Effector memory CD8-positive, alpha-beta T cell (primary cell): ENCODE measurements at places on chromosomes 5 and 9.

- no peak for DNase-seq
Measured at GRCh38 chr5:127550652-127551409, 33.4 kb downstream of the PRRC1 start.

GRCh38 chr5:176985516-176985915, 21.1 kb downstream of the UIMC1 start:
- DNase-seq: peak; percentile 8

- no peak for DNase-seq
Measured at GRCh38 chr9:101438523-101438922, 2.9 kb upstream of the ALDOB start.

DNA sequence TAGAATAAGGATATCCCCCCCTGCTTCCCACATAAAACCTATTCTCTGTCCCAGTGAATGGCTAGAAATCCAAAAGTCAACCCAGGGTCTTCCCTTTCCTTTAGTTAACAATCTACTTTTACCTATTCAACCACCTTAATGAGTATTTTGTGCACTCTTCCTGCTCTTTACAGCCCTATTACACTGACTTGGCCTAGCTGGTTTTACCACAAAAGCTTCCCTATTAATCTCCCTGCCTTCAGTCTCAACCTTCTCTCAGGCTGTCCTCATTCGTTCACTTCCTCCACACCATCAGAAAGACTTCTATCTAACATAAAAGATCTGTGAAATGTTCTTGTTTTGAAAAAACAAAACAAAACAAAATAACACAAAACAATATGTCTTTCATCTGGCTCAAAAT, 16.2 kb downstream of the CTNNAL1 start:
- DNase-seq: no peak

DNA sequence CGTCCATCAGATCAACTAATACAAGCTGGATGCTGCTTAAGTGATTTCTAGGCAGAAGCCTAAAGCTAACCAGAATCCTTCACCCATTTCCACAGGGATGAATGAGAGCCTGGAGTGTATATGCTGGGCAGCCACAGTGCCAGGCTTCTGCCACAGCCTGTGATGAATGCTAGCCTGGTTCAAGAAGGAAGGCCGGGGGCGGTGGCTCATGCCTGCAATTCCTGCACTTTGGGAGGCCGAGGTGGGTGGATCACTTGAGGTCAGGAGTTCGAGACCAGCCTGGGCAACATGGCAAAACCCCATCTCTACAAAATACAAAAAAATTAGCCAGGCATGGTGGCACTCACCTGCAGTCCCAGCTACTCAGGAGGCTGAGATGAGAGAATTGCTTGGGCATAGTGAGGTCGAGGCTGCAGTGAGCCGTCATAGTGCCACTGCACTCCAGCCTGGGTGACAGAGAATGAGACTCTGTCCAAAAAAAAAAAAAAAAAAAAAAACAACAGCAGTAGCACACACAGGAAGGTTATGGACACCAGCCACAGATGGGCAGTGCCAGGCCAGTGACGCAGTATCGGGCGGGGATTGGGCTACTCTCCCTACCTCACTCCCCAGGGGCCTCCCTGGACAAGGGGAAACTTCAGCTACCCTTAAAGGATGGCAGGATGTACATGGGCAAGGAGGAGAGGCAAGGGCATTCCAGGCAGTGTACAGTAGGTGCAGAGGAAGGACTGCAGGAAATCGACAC, 23.1 kb upstream of the HMCN2 start:
- no peak for DNase-seq

- DNase-seq: no peak
Measured at GRCh38 chr9:86184138-86184524, 75.3 kb downstream of the C9orf153 start.

DNA sequence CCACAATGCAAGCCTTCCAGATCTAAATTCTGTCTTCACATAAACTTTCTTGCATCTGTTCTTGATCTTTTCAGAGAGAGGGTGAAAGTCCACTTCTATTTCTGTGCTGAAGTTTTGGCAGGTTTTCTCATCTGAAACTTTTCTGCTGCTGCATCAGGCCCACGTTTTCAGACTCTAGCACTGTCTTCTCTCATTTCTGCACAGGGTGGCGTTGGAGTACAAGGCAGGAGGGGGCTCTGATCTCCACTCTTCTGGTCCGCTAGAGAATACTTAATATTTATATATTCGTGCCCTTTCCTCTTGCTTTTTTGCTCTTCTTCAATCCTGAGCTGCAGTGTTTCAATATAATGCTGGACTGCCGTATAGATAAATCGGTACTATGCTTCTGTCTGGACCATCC, 204.0 kb upstream of the PRDM9 start:
- DNase-seq: no peak

DNA sequence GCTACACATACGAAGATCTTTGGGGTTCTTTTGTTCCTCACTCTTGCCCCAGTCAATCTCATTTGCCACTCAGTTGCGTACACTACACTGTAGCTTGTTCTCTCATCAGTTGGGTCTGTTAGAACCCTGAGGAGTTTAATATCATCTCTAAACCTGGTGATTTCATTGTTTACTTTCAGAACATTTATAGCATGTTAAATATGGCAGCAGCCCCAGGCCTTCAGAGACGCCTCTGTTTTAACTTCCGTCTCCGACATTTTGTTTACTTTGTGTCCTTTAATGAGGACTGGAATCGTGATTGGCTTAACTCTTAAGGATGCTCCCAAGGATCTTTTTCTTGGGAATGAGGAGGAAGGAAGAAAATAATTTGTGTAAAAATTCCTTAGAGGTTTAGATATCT, 510.1 kb downstream of the NR2F1-AS1 start:
- DNase-seq: no peak
